Stimulated activated CD4-positive, alpha-beta T cell treated with anti-CD3 and anti-CD28 coated beads, Interleukin-1b, Interleukin-23, amount 100 ng/mL, for 4 hours (primary cell): ENCODE measurements at places on chromosomes 6 and 20.

DNA sequence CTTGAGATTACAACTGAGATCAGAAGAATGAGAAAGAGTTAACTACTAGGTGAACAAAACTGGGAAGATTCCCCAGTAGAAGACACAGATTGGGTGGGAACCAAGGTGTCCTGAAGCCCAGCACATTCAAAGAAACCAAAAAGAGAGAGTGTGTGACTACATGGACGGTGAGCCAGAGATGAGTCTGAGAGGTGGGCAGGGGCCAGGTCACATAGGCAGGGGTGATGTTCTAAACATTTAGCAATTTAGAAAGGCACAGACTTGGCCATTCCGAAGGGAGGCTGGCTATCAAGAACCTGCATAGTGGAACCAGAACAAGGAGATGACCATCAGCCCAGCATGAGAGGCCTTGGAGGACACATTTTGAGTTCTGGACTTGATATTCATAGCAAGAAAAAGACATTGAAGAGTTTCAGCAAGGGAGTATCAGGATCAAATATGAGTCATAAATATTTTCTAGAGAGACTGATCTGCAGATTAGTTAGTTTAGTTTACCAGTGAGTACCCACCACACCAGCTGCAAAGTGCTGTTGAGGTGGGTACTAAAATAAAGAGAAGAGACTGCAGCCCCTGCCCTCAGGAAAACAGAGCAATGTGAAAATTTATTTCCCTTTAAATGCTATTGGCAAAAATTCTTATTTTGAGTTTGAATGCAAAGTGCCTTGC lies 340.5 kb upstream of the PRDM1 start:
- DNase-seq = no peak

GRCh38 chr6:107179004-107179403 lies 63.7 kb upstream of the BEND3 start:
- no peak for DNase-seq

GRCh38 chr6:115544765-115545671 lies 515.7 kb downstream of the FRK start:
- DNase-seq = no peak

DNA sequence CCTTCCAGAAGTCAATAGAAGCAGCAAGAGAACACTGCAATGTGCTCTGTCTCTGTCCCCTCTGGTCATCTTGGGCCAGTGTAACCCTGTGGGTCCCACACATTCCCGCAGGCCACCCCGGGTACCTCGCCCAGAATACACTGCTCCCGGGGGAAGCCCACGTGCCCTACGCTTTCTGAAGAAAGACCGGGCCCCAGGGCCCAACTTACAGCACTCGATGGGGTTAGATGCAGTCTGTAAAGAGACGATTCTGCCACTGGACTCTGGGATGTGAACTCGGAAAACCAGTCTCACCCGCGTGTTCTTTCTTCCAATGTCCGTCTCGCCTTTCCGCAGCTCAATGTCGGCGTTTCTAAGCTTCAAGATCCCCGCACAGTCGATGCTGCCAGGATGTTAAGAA lies 68.7 kb downstream of the NFATC2 start:
- no peak for DNase-seq

GRCh38 chr6:6331393-6331792 lies 10.9 kb upstream of the F13A1 start:
- DNase-seq = no peak

DNA sequence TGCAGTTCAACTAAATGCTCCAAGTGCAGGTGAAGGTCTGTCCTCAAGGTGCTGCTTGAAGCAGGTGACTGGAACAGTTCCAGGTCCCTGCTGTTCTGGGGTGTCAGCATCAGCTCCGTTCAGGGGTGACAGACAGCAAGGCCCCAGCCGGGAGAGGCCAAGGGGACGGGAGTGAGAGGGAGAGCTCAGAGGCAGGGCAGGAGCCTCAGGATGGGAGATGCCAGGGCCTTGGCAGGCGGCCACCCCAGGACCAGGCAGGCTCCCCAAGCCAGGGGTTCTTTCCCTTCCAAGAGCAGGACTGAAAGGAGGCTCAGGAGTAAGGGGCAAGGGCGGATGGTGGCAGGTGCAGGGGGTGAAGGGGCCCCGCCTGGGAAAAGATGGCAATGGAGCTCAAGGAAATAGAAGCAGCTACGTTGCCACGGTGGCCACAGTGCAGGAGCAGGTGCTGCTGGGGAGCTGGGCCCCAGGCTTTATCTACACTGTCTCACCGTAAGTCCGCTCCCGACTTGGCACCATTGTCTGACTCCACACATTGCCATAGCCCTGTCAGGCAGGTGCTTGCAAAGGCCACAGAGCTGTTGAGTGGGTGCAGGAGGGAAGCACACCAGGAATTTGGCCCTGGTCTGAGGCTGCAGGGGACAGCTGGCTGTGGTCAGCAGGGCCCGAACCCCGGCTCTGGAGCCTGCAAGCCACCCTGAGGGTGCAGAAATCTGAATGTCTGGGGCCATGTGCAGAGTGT lies 43.1 kb downstream of the ERMARD start:
- no peak for DNase-seq

DNA sequence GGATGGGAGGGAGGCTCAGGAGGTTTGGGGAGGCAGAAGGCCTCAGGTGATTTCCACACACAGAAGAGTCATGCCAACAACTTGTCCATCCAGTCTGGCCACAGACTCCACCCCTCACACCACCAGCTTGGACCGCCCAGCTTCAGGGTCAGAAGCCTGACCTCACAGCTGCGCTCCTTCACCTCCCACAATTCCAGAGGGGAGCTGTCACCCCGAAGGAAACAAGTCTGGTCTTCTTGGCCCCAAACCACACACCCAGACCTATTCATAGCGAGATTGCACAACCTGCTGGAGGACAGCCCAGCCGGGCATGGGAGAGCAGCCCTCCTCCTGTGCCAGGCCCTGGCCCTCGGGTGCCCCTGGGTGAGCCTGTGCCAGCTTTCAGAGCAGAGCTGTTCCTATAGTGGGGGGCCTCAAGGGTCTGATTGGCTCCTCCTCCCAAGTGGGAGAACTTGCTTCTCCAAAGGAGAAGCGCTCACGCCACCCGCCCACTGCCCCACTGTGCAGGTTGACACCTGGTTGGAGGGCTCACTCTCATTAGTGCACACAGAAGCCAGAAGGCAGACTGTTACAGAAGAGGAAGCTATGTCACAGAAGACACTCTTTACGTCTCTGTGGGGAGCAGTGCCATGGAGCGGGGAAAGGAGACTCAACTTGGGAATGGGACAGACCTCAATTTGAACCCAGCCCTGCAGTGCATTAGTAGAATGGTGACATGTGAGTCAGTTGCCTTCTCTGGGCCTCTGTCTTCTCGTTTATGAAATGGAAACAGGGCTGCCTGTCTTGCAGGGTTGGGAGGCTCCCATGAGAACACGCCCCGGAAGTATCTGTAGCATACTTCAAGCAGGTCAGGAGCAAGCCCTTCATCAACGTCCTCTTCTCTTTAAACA lies 128.8 kb downstream of the FOXO3 start:
- no peak for DNase-seq
